ENCODE measurements at places on chromosomes 1 and 21. TPM values are rescaled to one million over a fixed set of nuclear protein-coding genes. Genes with fewer than 3 reads are reported as not detected.

DNA sequence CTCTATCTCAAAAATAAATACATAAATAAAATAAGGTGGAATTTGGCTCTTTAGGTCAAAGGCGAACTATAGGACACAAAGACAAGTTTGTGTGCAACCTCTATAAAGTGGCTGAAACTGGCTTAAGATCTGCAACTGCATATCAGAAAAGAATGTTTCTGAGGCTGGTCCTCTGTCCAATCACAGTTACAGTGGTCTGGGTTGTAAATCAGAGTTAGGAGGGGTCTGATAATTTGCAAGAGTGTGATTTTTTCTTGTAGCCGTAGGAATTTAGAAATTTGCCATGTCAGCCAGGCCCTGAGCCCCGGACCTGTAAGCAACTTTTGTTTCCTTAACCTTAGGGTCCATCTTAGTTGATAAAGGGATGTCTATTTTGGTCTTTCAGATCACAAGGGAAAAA is 27.8 kb downstream of the CMPK1 start:
- DNase-seq = no peak

DNA sequence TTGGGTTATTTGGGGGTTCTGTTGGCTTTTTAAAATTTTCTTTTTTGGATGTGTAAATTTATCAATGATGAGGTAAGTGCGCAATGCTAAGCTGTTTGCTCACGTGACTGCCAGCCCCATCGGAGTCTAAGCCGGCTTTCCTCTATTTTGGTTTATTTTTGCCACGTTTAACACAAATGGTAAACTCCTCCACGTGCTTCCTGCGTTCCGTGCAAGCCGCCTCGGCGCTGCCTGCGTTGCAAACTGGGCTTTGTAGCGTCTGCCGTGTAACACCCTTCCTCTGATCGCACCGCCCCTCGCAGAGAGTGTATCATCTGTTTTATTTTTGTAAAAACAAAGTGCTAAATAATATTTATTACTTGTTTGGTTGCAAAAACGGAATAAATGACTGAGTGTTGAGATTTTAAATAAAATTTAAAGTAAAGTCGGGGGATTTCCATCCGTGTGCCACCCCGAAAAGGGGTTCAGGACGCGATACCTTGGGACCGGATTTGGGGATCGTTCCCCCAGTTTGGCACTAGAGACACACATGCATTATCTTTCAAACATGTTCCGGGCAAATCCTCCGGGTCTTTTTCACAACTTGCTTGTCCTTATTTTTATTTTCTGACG is 3.1 kb downstream of the OLIG2 start:
- peak; percentile 49 for DNase-seq

DNA sequence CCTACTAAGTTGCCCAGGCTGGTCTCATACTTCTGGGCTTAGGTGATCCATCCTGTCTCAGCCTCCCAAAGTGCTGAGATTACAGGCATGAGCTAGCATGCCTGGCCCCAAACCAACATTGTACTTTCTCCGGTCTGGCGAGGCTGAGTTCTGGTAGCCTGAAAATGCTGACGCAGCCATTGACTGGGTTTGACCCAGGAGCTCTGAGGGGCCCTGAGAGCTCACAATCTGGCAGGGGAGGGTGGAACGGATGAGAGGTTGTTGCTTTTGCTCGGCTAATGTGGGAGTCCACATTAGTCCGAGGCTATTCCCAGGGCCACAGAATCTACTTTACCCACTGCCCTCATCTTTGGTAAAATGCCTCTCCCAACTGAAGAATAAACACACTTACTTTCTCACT is 35.1 kb upstream of the PARP1 start:
- no peak for DNase-seq

GRCh38 chr1:245579881-245580280 is 425.1 kb downstream of the KIF26B start:
- DNase-seq = no peak

GRCh38 chr1:175410560-175410959 is 218.0 kb upstream of the KIAA0040 start:
- no peak for DNase-seq

GRCh38 chr1:119865627-119866026 is 30.7 kb downstream of the ADAM30 start:
- DNase-seq = no peak

DNA sequence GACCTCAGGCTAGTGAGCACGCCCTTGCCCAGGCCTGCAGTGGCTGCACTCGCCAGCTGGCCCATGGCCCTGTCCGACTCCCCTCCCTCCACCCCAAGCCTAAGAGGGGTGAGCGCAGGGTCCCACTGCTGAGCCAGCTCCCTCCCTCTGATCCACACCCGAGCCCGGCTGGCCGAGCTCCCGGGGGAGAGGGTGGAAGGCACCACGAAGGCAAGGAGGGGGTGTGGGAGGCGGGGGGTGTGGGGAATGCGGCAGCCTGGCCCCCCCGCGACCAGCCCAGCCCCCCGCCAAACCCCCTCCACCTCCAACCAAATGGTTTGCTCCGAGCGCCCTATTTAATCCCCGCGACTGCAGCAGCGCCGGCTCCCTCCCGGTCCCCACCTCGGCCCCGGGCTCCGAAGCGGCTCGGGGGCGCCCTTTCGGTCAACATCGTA is at the start of gene CADM3:
CADM3 (plus strand) TSS at position 362 of the 434 bp plus-strand sequence. CDS start 151 bp downstream, outside the sequence.
- DNase-seq = no peak

DNA sequence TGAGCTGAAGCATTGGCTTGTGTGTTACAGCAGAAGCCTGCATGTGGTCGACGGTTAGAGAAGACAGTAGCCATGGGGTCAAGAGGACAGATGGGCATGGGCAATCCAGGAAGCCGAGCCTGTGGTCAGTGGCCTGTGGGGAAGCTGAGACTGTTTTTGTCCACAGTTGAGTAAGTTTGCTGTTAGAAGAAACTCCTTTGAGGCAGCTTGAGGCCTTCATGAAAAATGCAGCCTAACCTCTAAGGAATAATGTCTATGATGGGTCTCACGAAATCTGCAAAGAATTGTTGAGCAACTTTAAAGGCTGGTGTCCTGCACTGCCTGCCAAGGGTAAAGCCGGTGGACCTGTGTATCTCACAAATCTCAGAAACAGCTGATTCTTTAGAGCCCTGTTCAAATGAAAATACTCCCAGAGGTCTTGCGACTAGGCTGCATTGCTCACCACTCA is 322.4 kb downstream of the SETD4 start:
- no peak for DNase-seq

PSRC1 gene
- total RNA-seq = 30.5 TPM

TMEM52 gene
- total RNA-seq = not detected

S100A12 gene
- not detected for total RNA-seq

VSIG8 gene
- not detected for total RNA-seq

TFF1 gene
- not detected for total RNA-seq
